Type B pancreatic cell (in vitro differentiated cells): ENCODE measurements at places on chromosomes 16 and 17. TPM values are rescaled to one million over a fixed set of nuclear protein-coding genes. Genes with fewer than 3 reads are reported as not detected.

GRCh38 chr17:81223762-81224130 lies 981 bp upstream of the CEP131 start:
- DNase-seq = no peak

DNA sequence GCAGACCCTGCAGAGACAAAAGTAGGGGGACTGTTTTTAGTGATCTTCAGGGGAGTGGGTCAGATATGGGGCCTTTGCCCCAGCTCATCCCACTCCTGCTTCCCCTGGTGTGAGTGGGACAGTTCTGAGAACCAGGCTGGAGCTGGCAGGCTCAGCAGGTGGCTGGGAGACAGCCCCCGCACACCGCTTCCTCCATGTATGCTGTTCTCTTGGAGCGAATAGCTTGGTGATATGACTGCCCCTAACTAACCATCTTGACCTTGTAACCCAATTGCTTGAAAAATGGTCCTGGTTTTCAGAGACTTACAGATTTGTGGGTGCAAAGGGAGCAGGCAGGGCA lies 61.5 kb downstream of the PRMT7 start:
- no peak for DNase-seq

DNA sequence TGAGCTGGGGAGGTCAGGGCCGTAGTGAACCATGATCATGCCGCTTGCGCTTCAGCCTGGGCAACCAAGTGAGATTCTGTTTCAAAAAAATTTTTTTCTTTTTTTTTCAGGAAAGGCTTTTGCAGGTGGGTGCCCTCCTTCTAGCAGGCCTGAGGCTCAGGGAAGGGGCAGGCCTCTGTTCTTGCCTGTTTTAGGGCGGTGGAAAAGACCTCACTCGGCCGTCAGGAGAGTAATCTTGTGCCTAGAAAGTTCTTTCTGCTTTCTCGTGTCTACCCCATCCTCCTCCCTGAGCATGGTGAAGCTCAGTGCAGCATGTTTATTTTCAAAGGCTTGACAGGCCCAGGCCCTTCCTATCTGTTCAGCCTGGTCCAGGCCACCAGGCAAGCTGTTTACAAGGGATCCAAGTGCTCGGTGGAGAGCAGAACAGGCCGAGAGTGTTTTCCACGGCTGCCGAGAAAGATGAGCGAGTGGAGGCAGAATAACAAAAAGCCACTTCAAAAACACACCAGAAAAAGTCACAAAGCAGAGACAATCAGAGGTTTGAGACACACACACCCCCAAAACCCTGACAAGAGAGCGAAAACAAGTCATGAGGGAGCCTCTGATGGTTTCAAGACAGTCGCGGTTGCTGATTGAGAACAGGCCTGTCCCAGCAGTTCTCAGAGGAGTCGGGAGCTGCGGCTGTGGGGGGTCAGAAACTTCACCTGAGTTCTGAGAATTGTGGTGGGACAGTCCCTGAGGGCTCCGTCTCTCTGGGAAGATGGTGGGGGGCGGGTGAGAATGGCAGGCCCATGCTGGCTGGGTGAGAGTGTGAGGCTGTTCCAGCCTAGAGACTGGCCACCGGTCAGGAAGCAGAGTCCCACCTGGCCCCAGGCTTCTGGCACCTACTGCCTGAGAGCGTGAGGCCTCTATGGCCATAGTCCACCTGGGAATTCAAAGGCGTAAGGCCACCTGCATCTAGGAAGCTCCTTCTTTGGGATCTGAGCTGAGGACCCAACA lies 37.5 kb upstream of the CCR7 start:
- no peak for DNase-seq

- DNase-seq = no peak
These were observed 20.1 kb upstream of the CPHXL start for GRCh38 chr16:75746359-75746758.

DNA sequence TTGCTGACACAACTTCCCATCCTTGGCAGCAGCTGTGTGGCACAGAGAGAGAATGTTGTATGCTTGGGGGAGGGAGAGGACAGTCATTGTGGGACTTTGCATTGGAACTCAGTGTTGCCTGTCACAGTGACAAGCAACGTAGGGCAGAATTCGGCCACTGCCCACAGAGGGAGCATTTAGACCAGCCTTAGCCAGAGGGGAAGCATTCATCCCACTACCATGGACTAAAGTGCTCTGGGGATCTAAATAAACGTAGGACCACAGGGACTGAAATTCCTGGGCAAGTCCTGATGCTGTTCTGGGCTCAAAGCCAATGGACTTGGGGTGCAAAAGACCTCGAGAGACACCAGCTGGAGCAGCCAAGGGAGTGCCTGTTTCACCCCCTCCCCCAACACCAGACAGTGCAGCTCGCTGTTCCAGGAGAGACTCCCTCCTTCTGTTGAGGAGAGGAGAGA lies 44.9 kb downstream of the ABCA8 start:
- no peak for DNase-seq

DNA sequence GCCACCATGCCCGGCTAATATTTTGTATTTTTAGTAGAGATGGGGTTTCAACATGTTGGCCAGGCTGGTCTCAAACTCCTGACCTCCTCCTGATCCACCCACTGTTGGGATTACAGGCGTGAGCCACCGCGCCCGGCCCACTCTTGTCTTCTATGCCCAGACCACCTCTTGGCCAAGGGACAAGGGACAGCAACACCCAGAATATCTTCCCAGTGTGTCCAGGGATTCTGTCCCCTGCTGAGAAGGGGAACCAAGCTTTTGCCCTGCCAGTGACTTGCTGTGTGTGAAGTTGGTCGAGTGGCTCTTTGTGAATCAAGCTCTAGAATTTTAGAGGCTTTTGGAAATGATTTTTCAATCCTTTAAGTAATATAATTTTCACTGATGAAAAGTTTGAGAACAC lies 1.7 kb upstream of the MPO start:
- DNase-seq = no peak

GRCh38 chr17:46732754-46733398 lies 85.6 kb downstream of the WNT3 start:
- no peak for DNase-seq

- no peak for DNase-seq
These were observed 14.2 kb upstream of the ADGRG3 start for GRCh38 chr16:57653936-57654335.

DNA sequence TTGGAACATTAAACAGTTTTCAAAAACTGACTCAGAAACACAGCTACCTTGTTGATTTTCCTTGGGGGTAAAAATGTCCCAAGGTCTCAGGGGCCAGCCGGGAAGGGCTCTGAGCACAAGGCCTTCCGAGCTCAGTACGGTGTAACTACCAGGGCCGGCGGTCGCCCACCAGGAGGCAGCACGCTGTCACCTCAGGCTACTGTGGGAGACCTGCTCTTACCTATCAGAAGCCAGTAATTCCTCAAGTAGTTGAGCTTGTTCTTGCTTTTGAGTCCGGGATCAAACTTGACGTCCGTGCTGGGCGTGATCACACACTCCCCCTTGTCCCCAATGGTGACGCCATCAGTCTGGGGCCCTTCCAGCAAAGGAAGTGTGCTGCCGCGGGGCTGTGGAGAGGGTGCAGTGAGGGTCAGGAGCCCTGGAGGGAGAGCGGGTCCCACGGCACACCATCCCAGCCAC lies 43.4 kb upstream of the ICAM2 start:
- DNase-seq = no peak

DNA sequence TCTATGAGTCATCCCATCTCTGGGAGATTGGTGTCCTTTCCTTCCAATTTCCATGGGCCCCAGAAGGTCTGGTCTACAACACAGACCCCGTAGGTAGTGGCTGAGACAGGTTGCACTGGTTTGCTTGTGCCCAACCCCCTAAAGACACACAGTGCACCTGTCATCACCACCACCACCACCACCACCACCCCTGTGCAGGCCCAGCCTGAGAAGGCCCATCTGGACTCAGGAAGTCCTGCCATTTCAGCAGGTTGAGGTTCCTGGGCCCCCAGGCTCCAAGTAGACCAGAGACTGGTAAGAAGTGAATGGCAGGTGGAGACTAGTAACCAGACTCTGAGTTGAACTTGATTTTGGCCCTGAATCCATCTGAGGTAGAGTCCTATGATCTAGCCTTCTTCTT lies 25.9 kb upstream of the PHB1 start:
- DNase-seq = no peak

DNA sequence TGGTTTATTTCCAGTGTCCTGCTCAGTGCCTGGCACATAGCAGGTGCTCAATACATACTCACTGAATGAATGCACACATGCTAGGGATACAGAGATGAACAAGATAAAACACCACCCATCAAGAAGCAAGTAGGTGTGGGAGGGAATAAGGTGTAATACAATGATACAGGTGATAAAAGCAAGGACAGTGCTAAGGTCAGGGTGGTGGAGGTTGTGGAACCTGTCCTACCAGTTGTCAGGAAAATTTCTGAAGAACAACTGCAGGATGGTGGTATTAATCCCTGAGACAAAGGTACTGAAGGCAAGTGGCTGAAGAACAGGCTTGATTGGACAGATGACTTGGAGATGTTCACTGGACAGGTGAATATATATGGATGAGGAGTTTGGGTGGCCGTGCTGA lies 1.8 kb downstream of the KNOP1 start:
- no peak for DNase-seq

DNA sequence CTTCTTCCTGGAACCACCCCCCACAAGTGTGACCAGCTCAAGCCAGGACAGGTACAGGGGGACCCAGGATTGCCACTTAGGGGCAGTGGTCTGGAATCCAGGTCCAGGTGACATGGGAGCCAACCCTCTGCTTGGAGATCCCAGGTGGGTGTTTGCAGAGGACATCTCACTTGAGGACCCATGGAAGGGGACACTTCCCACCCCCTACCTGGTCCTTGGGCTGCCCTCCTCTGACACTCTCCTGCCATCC lies 145.5 kb downstream of the SEC14L1 start:
- no peak for DNase-seq

DNA sequence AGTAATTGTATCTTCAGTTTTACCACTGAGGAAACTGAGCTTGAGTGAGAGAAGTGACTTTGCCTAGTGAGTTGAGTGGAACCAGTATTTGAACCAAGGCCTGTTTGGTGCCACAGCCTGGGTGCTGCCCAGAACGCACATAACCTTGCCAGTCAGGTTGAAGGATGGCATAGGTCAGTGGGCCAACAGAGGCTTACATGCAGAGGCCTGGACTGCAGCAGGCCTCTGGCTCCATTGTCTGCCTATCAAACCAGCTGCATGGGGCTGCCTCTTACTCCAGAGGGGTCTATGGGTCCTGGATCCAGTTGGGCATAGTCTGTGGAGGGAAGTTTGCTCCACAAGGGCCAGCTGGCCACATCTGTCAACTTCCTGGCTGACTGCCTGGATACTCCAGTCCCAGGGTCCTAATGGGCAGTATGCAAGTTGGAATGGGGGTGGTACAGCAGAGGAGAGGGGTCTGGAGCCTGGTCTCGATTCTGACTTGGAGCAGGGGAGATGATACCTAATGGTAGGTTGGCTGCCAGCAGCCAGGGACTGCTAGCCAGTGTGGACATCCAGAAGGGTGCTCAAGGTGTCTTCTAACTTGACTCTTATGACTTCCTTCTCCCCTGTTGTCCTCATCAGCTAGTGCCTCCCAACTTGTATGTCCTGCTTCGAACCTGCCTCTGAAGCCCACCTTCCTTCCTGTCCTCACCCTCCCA lies 11.1 kb upstream of the RNF112 start:
- DNase-seq = no peak

- DNase-seq = no peak
These were observed 583 bp upstream of the CYLD start for GRCh38 chr16:50741225-50741780.

DNA sequence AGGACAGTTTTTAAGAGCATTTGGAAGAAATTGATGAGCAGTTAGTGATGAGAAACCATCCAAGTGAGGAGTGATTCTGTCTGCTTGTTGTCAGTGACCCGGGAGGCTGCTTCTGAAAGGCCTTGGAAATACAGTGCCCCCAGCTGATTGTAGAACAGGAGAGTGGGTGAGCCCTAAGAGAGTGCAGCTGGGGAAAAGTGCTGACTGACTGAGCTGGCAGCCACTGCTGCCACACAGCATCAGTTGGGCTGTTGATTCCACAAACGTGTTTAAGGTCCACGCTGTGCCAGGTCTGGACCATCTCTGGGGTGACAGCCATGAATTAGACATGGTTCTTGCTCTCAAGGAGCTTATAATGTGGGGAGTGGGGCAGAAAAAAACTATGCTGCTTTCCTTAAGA lies 18.9 kb downstream of the NUP93 start:
- DNase-seq = no peak

DNA sequence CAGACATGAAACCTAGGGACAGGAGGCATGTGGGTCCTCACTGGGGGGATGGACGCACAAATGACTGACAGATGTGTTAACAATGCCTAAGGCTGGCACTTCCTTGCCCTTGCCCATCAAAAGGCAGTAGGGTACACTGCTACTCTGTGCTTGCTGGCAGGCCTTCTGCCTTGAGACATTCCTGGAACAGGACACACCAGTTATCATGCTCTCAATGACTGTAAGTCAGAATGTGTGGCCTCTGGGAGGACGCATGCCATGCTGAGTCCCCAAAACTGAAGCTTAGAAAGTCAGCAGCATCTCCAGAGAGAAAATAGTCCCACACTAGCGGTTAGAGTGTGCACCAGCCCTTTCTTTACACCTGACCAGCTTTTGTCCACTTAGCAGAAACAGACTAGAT lies 16.1 kb upstream of the SREBF1 start:
- DNase-seq = no peak

GRCh38 chr16:81620796-81621195 lies 158.3 kb upstream of the PLCG2 start:
- DNase-seq = no peak

GRCh38 chr17:40511667-40512220 lies 10.3 kb upstream of the TNS4 start:
- no peak for DNase-seq

DNA sequence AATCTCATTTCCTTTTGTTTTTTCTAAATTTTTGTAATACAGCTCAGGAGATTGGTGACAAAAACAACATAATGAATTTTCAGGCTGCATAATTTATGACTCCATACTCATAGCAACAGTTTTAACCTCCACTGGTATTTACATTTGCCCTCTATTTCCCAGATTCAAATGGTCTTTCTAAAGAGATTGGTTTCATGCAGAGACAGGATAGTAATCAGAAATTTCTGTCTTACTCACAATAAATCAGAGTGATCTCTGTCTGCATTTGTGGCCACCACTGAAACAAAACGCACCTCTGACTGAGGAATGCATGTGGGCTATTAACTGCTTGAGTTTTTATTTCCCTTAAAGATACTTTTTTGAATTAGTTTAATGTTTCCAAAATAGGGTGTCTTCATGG lies 1526.0 kb downstream of the CDH8 start:
- no peak for DNase-seq

- no peak for DNase-seq
These were observed 62.0 kb downstream of the FOXL1 start for GRCh38 chr16:86640265-86640843.

GRCh38 chr17:41919840-41920579 lies 1.3 kb upstream of the ACLY start:
- no peak for DNase-seq

The EFCAB5 gene
- 0.29 and 0.43 TPM in 2 replicates for total RNA-seq

The EPN3 gene
- total RNA-seq = 41.7 and 72.1 TPM in 2 replicates

The MINK1 gene
- 111 and 204 TPM in 2 replicates for total RNA-seq

The KRTAP9-2 gene
- not detected in 2 replicates for total RNA-seq

The SMARCD2 gene
- 64.8 and 67.3 TPM in 2 replicates for total RNA-seq

The CTRB2 gene
- total RNA-seq = not detected in 2 replicates

The TNFSF13 gene
- 2.4 and 3.5 TPM in 2 replicates for total RNA-seq

The POLR3E gene
- total RNA-seq = 52.9 and 56.6 TPM in 2 replicates

The PLXDC1 gene
- 1.7 and 5.0 TPM in 2 replicates for total RNA-seq

The FKBP10 gene
- 54.3 and 249 TPM in 2 replicates for total RNA-seq

The HOXB4 gene
- 14.8 and 27.0 TPM in 2 replicates for total RNA-seq

The HOXB7 gene
- 9.8 and 11.7 TPM in 2 replicates for total RNA-seq

The RPAIN gene
- 65.2 and 70.8 TPM in 2 replicates for total RNA-seq

The QRICH2 gene
- 3.9 and 11.7 TPM in 2 replicates for total RNA-seq
